ENCODE measurements at places on chromosomes 3 and 15. TPM values are rescaled to one million over a fixed set of nuclear protein-coding genes. Genes with fewer than 3 reads are reported as not detected.

TPRG1 gene
- 6.5 TPM for total RNA-seq

GOLGA8T gene
- total RNA-seq, result not detected

IL17RE gene
- total RNA-seq, result 0.29 TPM

PIGZ gene
- 2.9 TPM for total RNA-seq

GOLGA6L9 gene
- total RNA-seq, result 1.8 TPM

TMIE gene
- under 0.01 TPM for total RNA-seq

RASL12 gene
- 0.36 TPM for total RNA-seq

USP4 gene
- 20.3 TPM for total RNA-seq

DISP2 gene
- 0.36 TPM for total RNA-seq

NR2C2 gene
- total RNA-seq, result 34.0 TPM

GNB4 gene
- 79.3 TPM for total RNA-seq

RYR3 gene
- not detected for total RNA-seq

TOP2B gene
- total RNA-seq, result 66.6 TPM

RFX7 gene
- 7.6 TPM for total RNA-seq

GPR156 gene
- 0.88 TPM for total RNA-seq

UQCRC1 gene
- total RNA-seq, result 308 TPM

CADM2 gene
- 0.29 TPM for total RNA-seq

CYP11A1 gene
- 2.1 TPM for total RNA-seq

SUSD5 gene
- total RNA-seq, result 11.2 TPM

FANCI gene
- 59.4 TPM for total RNA-seq

EFHB gene
- total RNA-seq, result 0.29 TPM

SOX14 gene
- total RNA-seq, result not detected

AHSG gene
- not detected for total RNA-seq

GOLGA8K gene
- 0.36 TPM for total RNA-seq

KIF15 gene
- total RNA-seq, result 1.8 TPM

LRCH3 gene
- 91.6 TPM for total RNA-seq

ADCY5 gene
- 0.59 TPM for total RNA-seq

BFSP2 gene
- total RNA-seq, result not detected

GPR176 gene
- 173 TPM for total RNA-seq

ZNF80 gene
- total RNA-seq, result not detected

FAM107A gene
- not detected for total RNA-seq

GPR149 gene
- total RNA-seq, result not detected

STRIT1 gene
- not detected for total RNA-seq

TNFAIP8L3 gene
- 11.2 TPM for total RNA-seq

LHFPL4 gene
- total RNA-seq, result under 0.01 TPM

NRROS gene
- total RNA-seq, result 0.72 TPM

RBPMS2 gene
- total RNA-seq, result 0.29 TPM

C3orf49 gene
- not detected for total RNA-seq

FETUB gene
- total RNA-seq, result not detected

COX5A gene
- total RNA-seq, result 38.9 TPM

MED12L gene
- total RNA-seq, result 2.2 TPM

C2CD4A gene
- under 0.01 TPM for total RNA-seq

NPAP1 gene
- not detected for total RNA-seq

FYCO1 gene
- total RNA-seq, result 25.0 TPM

Data from osteoblast (primary cell).